ENCODE measurements at places on chromosomes 4 and X. TPM values are rescaled to one million over a fixed set of nuclear protein-coding genes. Genes with fewer than 3 reads are reported as not detected.
A peak's percentile ranks its signal among the peaks of the same experiment; 100 is the strongest.

The GLRB gene
- 11.3 TPM for total RNA-seq

The LONRF3 gene
- 1.1 TPM for total RNA-seq

The GABRG1 gene
- 0.05 TPM for total RNA-seq

- no peak for ATAC-seq
These were observed 51.5 kb downstream of the VEGFC start for GRCh38 chr4:176741253-176741652.

The TBC1D8B gene
- total RNA-seq, result 5.9 TPM

- no peak for ATAC-seq
These were observed 75.8 kb upstream of the IQCM start for GRCh38 chr4:149891426-149891825.

DNA sequence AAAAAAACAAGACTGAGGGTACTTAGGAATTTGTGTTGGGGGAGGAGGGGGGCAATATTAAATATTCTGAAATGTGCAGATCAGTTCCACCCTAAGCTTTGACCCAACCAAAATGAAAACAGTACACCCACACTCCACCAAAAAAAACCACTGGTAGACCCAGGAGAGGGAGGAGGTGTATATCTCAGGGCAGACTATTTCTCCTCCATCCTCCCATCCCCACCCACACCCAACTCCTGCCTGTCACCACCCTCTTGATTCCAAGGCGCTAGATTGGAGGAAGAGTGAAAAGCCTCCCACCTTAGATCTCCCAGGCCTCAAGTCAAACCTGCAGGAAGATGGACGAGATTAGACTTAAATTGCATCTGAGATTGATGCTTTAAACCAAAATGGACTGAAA lies 76.6 kb upstream of the SRD5A3 start:
- ATAC-seq, result no peak

GRCh38 chrX:24186483-24186882 lies 37.0 kb downstream of the ZFX start:
- ATAC-seq, result no peak

DNA sequence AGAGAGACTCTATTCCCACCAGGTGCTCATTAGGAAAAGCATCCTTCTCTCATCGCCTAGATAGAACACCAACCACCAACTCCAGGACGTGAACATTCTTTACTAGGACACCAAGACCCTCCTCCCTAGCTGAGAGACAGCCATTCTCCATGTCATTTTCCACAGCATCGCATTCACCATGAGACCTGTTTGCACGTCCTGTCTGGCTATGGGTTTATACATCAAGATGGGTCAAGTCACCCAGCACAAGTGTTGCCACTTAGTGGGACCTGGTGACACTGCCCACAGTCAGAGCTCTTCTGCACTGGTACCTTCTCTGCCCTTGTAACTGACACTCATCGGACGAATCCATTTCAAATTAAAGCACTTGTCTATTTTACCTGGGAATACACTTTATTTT lies 17.5 kb downstream of the LRP2BP start:
- ATAC-seq, result no peak

The RNF128 gene
- total RNA-seq, result 0.44 TPM

The CTAG1B gene
- total RNA-seq, result not detected

GRCh38 chr4:75180217-75180616 lies 247.3 kb downstream of the PARM1 start:
- ATAC-seq, result no peak

DNA sequence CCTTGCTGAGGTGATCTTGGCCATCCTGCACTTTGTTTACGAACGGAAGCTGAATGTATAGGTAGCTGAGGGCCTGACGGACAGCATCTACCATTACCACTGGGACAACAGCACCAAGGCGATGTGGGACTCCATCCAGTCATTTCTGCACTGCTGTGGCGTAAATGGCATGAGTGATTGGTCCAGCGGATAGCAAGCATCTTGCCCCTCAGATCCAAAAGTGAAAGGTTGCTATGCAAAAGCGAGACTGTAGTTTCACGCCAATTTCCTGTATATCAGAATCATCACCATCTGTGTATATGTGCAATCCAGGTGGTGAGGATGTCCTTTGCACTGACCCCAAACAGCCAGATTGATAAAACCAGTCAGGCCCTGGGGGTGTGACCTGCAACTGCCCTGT lies 4.2 kb upstream of the PYURF start:
- no peak for ATAC-seq

The MAGEA12 gene
- total RNA-seq, result not detected

The GDI1 gene
- total RNA-seq, result 284 TPM

DNA sequence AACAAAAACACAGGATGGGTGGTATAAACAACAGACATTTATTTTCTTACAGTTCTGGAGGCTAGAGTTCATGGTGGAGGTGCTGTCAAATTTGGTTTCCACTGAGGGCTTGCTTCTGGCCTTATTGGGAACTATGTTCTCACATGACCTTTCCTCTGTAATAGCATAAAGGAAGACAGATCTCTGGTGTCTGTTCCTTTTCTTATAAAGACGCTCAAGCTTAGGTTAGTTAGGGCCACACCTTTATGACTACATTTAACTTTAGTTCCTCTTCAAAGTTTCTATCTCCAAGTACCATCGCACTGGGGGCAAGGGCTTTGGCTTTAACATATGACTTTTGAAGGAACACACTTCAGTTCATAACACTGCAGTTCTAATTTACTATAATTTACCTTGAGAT lies 543.8 kb upstream of the CPEB2 start:
- no peak for ATAC-seq

DNA sequence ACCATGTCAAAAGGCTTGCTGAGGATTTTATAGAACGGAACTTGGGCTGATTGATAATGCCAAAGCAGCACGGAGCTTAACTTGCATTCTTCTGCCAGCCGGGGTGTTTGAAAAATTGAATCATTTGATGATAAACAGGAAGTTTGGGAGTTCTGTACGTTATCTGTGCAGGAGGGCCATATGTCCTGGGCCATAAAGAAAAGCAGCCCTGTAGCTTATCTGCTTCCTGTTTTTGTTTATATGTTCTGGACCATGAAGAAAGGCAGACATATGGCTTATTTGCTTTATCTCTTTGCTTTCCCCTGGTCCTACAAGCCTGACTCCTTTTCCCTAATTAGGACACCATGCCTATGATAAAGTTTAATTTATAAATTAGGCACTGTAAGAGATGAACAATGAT lies 62.4 kb downstream of the HOPX start:
- ATAC-seq, result no peak

DNA sequence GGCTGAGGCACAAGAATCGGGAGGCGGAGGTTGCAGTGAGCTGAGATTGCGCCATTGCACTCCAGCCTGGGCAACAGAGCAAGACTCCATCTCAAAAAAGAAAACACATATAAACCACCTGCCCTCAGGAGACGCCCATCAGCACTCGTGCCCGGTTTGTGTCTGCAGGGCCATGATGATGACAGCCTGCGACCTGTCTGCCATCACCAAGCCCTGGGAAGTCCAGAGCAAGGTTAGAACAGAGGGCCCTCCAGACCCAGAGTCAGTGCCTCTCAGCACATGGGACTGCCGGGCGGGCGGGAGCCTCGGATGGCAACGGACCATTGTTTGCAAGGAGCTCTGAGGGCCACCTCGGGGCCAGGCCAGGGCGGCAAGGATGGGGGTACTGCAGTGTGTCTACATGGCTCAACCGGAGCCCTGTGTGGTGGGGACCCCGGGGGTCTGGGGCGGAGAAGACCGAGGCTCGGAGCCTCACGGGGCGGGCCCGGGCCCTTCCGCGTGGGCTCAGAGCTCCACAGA lies 9.3 kb downstream of the ATP5ME start:
- no peak for ATAC-seq

DNA sequence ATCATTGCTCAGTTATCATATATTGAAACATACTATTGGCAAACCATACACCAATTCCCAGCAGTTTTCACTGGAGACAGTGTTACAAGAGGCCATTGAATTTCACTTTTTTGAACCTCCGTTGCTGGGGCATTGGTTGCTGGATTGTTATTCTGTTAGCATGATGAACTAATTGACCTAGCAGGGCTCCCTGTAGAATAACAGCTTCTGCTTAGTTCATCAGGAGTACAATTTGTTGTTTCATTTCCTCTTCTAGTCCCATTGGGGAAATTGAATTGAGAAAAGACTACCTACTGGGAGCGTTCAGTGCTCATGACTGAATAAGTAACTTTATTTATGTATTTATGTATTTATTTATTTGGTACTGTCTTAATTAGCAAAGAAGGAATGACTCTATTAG lies 151.6 kb downstream of the SLIT2 start:
- no peak for ATAC-seq

The GUF1 gene
- total RNA-seq, result 17.9 TPM

The H2BW2 gene
- not detected for total RNA-seq

GRCh38 chr4:114941503-114941902 lies 171.9 kb downstream of the NDST4 start:
- no peak for ATAC-seq

The SLIT2 gene
- 31.0 TPM for total RNA-seq

DNA sequence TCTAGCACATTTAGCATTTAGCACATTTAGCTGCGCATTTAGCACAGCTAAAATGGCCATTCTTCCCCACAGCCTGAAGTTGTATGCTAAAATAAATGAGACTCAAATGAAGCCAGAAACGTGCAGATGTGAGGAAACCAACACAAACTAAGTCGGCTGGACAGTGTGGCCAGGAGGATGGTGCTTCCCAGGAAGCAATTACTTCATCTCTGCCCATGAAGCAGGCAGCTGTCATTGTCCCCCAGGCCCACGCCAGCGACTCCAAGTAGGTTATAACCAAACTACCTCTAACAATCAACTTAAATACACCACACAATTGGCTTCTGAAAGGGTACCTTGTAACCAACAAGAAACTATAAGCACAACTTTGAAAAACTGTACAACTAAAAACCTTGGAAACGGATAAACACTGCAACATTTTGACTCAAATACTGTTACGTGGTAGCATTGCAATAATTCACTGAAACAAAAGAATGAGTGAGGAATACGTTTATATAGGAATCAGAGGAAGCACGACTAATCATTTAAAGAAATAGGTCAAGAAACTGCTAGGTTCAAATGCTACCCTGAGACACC lies 39.2 kb downstream of the AFAP1 start:
- ATAC-seq, result no peak

- no peak for ATAC-seq
These were observed 808.3 kb downstream of the RPA4 start for GRCh38 chrX:97691901-97692455.

The CPZ gene
- total RNA-seq, result 0.11 TPM

GRCh38 chr4:125944966-125945365 lies 630.2 kb downstream of the FAT4 start:
- no peak for ATAC-seq

The ABCG2 gene
- total RNA-seq, result 0.67 TPM

DNA sequence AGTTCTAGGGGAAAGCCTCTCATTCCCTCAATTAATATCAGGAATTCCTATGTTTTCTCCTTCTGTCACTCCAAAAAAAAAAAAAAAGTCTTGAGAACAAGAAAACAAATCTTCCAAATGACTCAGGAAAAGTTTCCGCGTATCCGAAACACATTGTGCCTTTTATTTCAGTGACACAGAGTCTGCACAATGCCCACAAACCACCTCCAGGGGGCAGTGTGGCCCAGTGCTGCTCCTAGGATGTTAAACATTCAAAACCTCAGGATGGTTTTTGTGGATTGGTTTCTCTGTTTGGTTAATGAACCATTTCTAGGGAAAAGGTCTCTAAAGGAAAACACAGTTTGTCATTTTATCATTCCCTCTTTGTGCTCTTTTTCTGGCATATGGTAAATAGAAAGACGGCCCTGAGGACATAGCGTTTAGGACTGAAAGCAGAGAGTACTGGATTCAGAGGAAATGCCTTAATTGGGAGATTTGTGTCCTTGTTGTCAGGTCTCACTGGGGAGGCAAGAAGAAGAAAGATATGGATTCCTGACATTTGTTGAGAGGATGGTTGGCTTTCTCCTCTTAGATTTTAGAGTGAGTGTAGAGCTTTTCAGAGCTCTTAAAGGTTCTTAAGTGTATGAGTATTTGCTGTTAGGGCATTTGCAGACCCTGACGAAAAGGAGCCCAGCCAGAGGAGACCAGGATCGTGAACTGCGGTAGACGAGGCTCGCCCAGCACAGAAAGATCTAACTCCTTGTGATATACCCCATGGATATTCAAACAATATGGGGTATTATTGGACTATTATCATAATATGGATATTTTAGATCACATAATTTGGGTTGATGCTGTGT lies 65.7 kb upstream of the MAP9 start:
- peak; percentile 86 for ATAC-seq

- no peak for ATAC-seq
These were observed 70.8 kb downstream of the GAB1 start for GRCh38 chr4:143407474-143407873.

DNA sequence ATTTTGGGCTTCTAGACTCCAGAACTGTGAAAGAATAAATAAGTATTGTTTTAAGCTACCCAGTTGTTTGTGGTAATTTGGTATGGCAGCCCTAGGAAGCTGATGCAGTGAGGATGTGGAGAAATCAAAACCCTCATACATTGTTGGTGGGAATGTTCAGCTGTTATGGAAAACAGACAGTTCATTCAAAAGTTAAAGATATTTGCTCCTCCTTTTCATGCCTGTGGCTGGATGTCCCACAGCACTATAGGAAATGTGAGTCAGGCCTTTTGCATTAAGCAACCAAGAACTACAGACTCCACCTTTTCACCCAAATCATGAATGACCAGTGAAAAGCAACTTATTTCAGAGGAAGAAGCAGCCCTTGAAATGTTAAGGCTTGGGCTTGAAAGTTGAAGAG lies 6.7 kb downstream of the BBS12 start:
- peak; percentile 99 for ATAC-seq

GRCh38 chr4:124105212-124105611 lies 607.3 kb downstream of the ANKRD50 start:
- no peak for ATAC-seq

DNA sequence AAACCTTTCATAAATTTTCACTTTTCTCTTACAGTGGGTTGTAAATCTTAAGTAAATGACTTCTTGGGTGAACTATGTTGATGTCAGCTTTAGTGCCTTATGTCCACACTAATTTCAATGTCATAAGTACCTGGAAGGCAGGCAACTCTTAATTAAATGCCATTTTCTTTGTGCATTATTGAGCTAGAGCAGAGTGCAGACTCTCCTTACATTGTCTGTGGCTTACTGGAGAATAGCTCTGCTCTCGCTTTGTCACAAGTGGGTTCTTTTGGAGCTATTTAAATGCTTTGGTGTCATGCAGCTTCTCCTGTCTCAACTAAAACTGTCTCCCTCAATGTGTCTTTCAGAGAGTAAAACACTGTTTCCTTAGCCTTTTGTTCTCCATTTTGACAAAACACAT lies 411.6 kb downstream of the STIM2 start:
- peak; percentile 36 for ATAC-seq

- ATAC-seq, result no peak
These were observed 19.6 kb downstream of the CAMK2D start for GRCh38 chr4:113741956-113742355.

- no peak for ATAC-seq
These were observed 26.0 kb upstream of the BMP2K start for GRCh38 chr4:78749972-78750727.

The MAP3K15 gene
- 0.43 TPM for total RNA-seq
